Adipocyte (in vitro differentiated cells): ENCODE measurements at places on chromosomes 5 and 9.
A peak's percentile ranks its signal among the peaks of the same experiment; 100 is the strongest.

GRCh38 chr9:68643901-68644809 is 60.9 kb upstream of the PIP5K1B start:
- DNase-seq: no peak

- no peak for DNase-seq
Observed at GRCh38 chr5:137598399-137598798, 99.3 kb upstream of the SPOCK1 start.

DNA sequence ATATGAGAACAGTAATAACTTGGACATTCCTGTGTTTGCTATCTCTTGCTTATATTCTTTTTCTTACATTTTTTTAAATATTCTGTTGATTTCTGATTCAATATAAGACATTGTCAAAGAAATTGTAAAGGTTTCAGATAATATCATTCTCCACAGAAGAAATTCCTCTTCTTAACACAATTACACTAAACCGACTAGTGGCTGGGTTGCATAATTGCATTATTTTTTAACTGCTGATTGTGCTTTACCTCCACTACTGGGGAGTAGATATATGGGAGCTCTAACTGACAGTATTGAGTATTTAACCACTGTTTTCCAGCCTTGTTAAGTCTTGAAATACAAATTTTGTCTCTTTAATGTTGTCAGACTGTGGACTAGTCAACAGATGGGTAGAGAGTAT is 723.8 kb upstream of the EDIL3 start:
- peak; percentile 18 for DNase-seq

- peak; percentile 72 for DNase-seq
Observed at GRCh38 chr9:33498387-33498786, 24.7 kb upstream of the NOL6 start.

GRCh38 chr5:4758550-4758949 is 381.6 kb upstream of the ADAMTS16 start:
- DNase-seq: no peak

DNA sequence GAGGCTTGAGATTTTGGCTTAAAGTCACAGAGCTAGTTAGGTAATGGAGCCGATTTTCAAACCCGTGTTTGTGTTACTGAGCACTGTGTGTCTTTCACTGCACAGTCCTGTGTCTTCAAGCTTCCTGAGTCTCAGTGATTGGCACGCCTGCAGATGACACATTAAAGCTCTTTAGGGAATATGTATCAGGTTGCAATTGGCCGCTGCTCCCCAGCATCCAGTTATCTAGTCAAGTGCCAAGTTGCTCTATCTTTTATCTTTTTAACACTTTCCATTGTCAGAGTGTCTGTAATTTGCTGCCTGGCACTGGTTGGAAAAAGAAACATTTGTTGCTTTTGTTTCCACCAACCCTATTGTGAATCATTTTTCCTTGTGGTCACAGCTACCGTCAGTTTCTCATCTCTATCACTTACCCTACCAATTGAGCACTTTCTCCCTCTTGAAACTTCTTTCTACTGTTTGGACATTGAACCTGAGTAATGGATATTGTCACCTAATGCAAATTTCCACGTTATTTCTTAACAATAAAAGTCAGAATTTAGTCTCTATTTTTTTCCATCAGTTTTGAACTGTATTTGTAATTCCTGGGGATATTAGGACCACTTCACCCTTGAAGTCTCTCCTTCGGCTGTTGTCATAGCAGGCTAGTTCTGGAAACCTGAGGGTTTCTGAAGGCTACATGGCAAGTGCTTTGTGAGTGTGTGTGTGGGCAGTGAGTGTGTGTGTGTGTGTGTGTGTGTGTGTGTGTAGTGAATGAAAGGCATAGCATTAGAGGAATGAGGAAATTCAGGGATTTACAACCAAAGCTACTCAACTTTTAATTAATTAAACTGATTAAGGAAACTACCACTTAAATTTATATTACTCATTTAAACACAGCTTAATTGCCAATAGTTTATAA is 274.3 kb downstream of the ISL1 start:
- DNase-seq: no peak

- peak; percentile 81 for DNase-seq
Observed at GRCh38 chr5:68542207-68542606, 326.7 kb downstream of the PIK3R1 start.

- DNase-seq: peak; percentile 21
Observed at GRCh38 chr5:157917491-157917890, 58.5 kb upstream of the CLINT1 start.

GRCh38 chr9:35649431-35650340 is 1.0 kb downstream of the SIT1 start:
- DNase-seq: no peak

DNA sequence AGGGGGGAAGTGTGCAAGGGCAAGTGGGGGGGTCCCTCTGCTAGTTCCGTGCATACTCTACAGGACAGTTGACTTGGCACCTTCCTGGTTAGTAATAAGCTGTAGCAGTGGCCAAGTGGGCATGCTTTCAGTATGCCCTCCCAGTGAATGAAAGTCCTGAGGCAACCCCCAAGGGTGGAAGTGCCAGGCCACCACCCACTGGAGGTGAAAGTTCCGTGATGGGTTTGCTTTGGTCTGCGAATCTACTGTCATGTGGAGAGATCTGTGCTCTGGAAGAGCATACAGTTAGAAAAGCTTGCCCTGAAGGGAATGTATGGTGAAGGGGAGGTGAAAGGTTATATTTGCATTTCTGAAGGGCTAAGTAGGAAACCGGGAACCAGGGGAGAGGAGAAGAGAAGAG is 10.3 kb downstream of the FXN start:
- DNase-seq: no peak

- no peak for DNase-seq
Observed at GRCh38 chr5:665956-666711, 27.0 kb downstream of the TPPP start.

DNA sequence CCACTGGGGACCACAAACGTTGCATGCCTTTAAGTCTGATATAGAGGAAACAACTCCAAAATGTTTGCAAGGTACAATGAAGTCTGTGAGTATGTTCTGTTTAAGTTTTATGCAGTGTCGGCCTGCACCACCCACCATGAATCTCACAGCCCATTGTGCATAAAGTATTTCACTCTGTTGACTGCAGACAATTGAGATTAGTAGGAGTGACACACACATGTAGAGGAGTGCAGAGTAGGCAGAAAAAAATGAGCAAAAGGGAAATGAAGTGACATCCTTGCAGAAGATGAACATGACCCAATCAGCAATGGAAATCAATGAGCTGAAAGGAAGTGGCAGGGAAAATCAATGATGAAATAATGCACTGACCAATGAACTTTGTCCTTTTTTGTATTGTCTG is 315.6 kb upstream of the PTPRD start:
- DNase-seq: no peak

- no peak for DNase-seq
Observed at GRCh38 chr5:2169850-2170760, 287.4 kb upstream of the IRX4 start.

GRCh38 chr5:90290648-90291047 is 118.9 kb downstream of the CETN3 start:
- no peak for DNase-seq

DNA sequence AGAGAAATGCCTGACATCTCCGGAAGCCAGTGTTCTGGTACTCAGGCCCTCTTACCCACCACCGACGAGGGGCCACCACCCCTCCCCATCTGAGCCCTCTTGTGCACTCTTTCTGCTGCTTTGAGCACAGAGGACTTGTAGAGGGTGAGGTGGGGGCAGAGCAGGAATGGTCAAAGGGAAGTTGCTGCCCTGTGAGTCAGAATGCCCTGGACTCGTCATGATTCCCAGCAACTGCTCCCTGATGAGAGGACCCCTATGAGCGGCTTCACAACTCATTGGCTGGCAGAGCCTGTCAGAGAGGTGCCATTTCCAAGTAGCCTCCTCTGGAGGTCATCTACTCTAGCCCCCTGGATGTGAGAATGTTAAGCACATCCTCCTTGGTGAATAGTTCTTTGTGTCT is 845 bp downstream of the ECSCR start:
- peak; percentile 25 for DNase-seq

- no peak for DNase-seq
Observed at GRCh38 chr9:120921661-120922181, 4.9 kb downstream of the TRAF1 start.

DNA sequence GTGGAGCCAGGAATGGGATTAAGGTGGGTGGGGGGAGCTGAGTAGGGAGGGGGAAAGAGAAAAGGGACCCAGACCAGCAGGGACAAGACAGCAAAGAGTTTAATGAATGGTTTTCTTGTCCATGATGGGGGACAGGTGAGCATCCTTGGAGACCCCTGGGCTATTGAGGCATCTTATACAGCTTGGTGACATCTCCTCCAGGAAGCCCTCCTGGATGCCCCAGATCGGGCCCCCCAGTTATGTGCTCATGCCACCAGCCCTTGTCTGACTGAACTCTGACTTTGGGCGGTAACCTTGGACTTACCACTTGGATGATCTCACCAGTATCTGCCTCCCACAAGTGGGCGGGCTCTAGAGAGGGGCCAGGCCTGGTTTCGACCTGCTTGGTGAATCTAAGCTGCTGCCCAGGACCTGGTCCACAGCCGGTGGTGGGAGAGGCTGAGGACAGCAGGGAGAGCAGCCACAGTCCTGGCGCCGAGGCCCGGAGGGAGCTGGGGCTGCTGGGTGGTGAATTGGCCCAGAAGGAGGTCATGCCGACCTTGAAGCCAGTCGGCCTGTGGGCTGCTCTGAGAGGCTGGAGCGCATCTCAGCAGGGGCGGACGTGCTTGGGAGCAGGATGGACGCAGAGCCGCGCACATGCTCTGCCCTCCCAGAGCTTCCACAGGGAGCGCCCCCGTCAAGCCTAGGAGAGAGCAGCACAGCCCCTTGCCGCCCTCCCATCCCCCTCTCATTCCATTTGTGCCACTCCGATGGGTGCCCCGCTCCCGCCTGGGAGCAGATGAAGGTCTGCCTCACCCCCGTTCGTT is 36.2 kb downstream of the UNC5A start:
- no peak for DNase-seq

GRCh38 chr9:35658137-35658967 is at the start of gene CCDC107:
Gene CCDC107 (plus strand): TSS chr9:35658292. CDS start chr9:35658380, 88 bp downstream.
- peak; percentile 95 for DNase-seq

GRCh38 chr5:88613051-88613450 is 269.9 kb downstream of the MEF2C start:
- peak; percentile 18 for DNase-seq

GRCh38 chr9:35690294-35690613 is 529 bp upstream of the TPM2 start:
- no peak for DNase-seq

DNA sequence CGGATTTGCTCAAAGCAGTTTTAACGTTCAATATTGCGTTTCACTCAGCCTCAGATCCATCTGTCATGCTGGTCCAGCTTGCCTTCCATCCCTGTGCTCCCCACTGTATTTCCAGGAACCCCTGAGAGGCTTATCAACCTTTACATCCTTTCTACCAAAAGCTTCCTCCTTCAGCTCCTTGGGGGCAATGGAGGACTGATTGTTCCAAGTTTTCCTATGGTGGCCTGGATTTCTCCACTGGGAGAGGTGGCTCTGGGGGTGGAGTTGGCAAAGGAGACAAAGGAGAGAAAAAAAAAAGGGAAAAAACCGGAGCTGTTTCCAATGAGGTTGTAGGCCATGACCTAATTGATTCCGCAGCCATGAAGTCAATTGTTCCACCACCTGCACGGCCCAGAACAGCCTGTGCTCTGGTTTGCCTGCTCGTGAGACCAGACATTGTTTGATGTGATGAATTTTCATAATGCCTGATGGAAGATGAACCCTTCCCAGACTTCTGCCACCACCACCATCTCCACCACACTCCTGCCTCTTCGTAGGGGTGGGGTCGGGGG is 54.1 kb downstream of the ABLIM3 start:
- DNase-seq: no peak

DNA sequence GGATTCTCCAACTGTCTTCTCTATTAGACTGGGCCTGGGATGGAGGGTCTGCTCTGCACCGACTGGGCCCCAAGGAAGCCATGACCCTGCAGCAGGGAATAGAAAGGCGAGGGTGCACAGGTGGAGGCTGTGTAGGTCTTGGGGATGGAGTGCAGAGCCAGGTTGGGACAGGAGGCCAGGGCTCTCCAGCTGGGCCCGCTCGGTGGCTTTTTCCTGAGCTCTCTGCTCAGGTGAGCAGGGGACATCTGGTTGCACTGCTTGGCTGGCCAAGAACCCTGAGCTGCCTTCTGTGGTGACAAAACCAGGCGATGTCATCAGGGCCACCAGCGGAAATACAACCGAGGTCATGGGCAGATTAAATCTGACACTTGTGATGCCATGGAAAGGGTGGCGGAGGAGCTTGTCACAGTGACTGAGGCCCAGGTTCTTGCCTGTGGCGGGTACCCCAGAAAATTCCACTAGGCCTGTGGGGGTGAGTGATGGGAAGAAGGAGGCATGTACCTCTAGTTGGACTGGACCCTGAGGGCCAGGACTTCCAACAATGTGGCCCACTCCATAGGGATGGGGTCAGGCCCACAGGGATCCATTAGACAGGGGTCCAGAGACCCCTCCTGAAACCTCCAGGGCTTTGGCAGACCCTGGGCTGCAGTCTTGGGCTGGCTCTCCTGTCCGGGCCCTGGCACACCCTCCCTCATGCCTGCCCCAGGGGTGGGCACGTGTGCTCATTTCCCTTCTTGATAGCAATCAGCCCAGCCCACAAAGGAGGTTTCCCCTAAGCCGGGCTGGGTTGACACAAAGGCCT is 4.4 kb upstream of the IL3 start:
- DNase-seq: no peak

DNA sequence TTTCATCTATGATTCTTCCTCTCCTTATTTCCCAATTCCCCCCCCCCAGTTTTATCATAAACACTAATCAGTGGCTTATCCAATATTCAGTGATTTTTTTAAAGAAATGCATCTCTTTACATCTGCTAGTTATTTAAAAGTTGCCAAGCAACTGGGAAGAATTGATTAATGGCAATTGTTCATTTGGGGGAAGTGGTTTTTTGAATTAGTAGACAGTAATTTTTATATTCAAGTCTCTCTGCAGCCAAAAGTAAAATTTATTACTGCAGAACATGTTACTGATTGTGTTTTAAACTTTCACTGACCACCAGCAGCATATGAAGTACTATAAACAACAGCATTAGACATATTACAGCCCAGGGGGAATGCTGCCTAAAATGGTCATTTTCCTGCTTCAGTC is 308.8 kb upstream of the NREP start:
- DNase-seq: no peak

DNA sequence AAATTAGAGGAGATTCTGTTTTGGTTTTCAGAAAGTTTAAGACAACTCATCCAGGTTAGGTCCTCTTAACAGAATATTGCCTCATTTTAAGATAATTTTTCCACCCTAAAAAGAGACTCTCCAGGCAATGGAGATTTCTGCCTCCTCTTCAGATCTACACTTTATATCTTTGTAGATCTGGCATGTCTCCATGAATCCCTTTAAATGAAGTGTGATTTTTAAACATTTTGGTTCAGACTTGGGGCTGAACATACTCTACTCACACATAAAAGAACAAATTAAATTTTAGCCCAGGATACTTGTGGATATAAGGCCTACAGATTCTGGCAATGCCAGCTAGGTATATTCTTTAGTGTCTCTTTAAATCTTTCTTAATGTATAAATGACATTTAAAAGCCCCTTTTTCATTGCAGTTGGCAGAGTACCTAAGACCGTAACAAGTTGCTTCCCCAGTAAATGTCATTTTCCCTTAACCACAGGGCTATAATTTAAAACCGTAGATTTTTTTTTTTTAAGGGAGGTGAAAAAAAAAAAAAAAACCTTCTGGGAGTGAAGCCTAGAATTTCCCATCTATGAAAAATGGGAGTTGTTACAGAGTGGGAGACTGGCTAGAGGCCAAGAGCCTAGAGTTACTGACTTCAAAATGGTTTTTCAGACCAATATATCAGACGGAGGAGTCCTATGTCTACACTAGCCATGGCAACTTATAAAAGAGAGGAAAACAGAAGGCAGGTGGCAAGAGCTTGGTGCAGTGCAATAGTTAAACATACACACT is 207.8 kb upstream of the TARS1 start:
- DNase-seq: no peak
